Right renal pelvis (tissue), 4 donors: ENCODE measurements at places on chromosomes 7 and 10. TPM values are rescaled to one million over a fixed set of nuclear protein-coding genes. Genes with fewer than 3 reads are reported as not detected.

GRCh38 chr10:29881336-29881771 lies 178.0 kb downstream of the JCAD start:
- DNase-seq: no peak

GRCh38 chr7:47354831-47355541 lies 226.9 kb downstream of the TNS3 start:
- no peak for DNase-seq

- DNase-seq: no peak
Observed at GRCh38 chr10:128062881-128063563, 63.2 kb downstream of the MKI67 start.

DNA sequence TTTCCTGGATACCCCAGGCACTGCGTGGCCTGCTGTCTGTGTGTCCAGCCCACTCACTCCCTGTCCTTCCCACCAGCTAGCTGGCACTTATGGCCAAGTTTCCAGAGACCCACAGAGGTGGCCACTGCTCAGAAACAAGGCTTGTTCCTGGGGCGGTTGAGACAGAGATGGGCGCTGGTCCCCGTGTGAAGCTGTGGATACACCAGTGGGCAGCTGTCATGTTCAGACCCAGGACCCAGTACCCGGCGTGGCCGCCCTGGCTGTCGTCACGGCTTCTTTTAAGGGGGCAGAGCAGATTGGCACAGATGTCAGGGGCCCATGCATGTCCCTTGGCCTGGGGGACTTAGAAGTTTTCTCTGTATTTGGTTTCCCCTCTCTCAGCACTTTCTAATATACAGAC lies 36.3 kb downstream of the FOXL3 start:
- DNase-seq: no peak

GRCh38 chr10:89916468-89917215 lies 215.3 kb downstream of the KIF20B start:
- DNase-seq: no peak

DNA sequence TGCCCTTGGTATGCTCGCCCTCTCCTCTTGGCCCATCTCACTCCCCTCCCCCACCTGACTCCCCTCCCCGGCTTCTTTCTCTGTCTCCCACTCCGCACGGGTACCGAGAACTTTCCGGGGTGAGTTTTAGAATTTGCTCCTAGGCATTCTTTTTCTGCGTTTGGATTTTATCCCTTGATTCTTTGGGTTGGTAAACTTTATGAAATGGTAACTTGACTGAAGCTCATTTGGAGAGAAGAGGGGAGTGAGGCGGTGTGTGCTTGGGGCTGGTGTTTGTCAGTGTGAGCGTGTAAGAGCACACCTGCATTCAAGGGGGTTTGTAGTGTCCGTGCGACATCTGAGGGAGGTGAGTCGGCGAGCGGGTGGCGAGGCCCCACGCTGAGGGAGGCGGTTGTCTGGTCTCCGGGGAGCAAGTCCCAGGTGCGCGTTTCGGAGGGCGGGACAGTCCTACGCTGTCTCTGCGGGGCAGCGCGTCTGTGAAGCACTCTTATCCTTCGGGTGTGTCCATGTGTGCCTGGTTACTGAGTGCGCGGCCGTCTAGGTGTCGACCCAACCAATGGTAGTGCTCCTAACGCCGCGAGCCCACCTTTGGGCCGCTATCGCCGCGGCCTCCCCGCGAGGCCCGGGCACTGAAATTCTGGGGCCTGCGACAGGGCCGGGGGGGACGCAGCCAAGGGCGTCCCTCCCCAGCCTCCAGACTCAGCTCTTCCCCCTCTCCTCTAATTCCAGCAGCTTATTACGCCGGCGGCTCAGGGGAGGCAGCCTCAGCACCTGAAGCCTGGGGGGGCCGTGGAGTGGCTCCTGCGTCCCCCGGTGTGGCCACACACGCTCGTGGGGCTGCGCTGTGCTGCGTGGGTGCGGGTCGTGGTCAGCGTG lies 2.6 kb upstream of the ZNF503 start:
- peak; percentile 57 for DNase-seq

- no peak for DNase-seq
Observed at GRCh38 chr10:84302223-84302622, 26.2 kb upstream of the CCSER2 start.

GRCh38 chr10:124551755-124552154 lies 90.1 kb downstream of the LHPP start:
- DNase-seq: no peak

- no peak for DNase-seq
Observed at GRCh38 chr10:78578929-78579328, 489.8 kb upstream of the ZMIZ1 start.

DNA sequence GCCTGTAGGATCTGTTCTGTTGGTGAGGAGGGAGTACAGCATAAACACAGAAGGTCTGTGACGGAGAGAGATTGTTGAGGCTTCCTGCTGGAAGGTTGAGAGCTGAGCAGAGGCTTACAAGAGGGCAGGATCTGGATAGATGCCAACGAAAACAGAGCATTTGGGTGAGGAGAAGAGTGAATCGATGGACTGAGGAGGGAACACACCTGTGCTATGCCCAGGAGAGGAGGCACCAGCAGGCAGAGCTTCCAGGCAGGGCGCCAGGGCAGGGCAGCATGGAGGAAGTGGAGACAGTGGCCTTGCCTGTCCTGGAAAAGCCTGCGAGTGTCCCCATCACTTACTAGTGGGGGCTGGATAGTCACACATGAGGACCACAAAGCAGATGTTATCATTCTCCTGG lies 282.9 kb downstream of the PAXIP1 start:
- no peak for DNase-seq

GRCh38 chr7:130223646-130224045 lies 16.0 kb downstream of the SSMEM1 start:
- DNase-seq: no peak

- DNase-seq: no peak
Observed at GRCh38 chr7:154675560-154675959, 327.4 kb downstream of the PAXIP1 start.

- DNase-seq: no peak
Observed at GRCh38 chr7:22733761-22734160, 6.8 kb downstream of the IL6 start.

DNA sequence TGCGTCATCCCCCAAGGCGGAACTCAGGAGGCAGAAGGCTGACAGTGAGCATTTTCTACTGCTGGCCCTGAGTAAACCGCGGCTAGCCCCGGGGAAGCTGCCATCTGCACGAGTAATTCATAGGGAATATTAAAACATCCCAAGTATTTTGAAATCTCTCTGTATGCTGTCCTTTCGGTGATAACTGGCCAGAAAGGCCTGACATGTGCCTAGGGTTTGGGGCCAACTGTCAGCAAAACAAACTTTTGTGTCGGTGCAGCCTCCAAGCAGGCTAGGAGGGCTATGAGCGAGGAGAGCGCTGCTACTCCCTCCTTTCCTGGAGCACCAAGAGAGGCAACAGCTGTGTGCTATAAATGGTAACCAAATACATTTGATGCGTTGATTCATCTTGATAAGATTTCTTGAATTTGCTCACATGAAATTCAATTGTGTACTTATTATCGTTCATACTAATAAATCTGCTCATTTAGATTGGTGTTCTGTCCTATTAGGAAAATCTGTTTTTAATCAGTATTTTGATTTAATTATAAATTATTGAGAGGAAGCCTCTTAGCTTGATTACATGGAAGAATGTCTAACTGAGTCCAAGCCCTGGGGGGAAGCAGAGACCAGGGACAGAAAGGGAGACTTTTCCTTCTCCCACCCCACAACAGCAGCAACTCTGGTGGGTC lies 124.4 kb upstream of the NPS start:
- DNase-seq: no peak

DNA sequence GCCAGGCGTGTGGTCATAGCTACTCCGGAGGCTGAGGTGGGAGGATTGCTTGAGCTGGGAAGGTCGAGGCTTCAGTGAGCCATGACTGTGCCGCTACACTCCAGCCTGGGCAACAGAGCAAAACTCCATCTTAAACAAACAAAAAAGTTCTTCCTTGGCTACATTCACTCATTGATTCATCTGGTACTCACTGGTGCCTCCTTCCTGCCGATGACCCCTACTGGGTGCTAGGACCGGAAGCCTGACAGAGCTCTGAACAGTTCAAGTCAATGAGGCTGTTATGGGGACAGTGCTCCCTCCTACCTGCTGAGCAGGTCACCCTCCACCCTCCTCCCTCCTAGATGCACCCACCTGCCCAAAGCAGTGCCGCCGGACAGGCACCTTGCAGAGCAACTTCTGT lies 4.9 kb downstream of the PCOLCE start:
- DNase-seq: no peak

DNA sequence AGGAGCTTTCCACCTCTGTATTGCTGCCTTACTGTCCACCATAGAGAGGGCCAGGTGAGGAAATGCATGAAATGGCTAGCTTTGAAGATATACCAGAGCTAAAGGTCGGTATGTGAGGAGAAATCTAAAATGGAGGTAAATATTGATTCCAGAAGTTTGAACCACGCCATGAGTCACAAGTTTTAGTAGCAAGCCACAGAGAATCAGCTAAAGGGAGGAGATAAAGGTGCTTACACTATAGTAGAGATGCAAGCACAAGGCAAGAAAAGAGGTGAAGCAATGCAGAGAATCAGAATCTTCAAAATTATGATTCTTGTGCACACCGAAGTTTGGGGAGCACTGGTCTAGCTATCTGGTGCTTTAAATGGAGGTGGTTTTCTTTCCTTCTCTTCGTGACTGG lies 3.0 kb upstream of the GSAP start:
- no peak for DNase-seq

DNA sequence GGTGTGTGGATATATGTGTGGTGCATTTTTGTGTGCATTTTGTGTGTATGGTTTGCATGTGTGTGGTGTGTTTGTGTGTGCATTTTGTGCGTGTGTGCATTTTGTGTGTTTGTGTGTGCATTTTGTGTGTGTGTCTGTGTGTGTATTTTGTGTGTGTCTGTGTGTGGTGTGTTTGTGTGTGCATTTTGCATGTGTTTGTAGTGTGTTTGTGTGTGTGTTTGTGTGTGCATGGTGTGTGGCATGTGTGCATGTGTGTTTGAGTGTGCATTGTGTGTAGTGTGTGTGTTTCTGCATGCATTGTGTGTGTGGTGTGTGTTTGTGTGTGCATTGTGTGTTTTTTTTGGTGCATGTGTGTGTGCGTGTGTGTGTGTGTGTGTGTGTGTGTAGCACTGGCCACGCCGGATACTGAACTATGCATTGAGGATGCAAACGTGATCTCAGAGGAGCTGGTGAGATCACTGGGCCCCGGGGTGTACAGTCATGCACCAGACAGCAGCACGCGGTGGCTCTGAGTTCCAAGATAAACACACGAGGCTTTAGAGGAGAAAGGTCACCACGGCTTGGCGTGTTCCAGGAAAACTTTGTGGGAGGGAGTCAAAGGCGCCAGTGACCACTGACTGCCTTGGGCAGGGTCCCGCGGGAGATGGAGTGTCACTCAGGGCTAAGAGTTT lies 106.6 kb upstream of the SHH start:
- no peak for DNase-seq

GRCh38 chr10:75654171-75654771 lies 222.8 kb downstream of the LRMDA start:
- DNase-seq: no peak

GRCh38 chr7:10075866-10076265 lies 897.8 kb upstream of the PHF14 start:
- DNase-seq: no peak

- no peak for DNase-seq
Observed at GRCh38 chr10:17216901-17217395, 11.1 kb upstream of the VIM start.

- no peak for DNase-seq
Observed at GRCh38 chr7:66529883-66530610, 98.6 kb upstream of the KCTD7 start.

DNA sequence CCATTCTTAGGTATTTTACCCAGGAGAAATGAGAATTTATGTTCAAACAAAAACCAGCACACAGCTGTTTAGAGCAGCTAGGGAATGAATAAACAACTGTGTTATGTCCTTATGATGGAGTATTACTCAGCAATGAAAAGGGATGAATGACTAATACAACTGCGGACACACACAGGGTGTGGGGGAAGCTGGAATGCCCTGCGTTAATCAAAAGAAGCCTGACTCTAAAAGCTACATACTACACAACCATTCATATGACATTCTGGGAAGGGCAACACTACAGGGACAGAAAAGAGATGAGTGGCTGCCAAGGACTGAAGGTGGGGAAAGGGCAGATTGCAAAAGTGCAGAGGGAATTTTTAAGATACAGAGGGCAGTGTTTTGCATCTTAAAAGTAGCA lies 64.0 kb downstream of the DLG5 start:
- DNase-seq: no peak

GRCh38 chr7:94972296-94972695 lies 64.9 kb downstream of the PPP1R9A start:
- no peak for DNase-seq

DNA sequence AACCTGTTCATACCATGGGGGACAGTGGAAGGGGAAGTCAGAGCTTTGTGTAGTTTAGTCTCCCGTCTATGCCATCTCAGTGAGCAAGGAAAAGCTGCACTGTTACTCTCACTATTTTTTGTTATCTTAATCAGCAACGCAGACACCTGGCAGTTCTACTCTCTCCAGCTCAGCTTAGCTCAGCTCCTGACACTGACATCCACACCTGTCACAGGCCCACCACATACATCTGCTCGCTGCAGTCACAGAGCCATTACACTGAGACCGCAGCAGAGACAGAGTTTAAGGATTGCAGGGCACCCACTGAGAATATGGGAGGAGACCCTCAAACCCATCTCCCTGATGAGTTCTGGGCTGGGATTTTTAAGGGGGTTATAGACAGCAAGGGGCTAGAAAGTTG lies 257.3 kb upstream of the AKR1E2 start:
- no peak for DNase-seq

DNA sequence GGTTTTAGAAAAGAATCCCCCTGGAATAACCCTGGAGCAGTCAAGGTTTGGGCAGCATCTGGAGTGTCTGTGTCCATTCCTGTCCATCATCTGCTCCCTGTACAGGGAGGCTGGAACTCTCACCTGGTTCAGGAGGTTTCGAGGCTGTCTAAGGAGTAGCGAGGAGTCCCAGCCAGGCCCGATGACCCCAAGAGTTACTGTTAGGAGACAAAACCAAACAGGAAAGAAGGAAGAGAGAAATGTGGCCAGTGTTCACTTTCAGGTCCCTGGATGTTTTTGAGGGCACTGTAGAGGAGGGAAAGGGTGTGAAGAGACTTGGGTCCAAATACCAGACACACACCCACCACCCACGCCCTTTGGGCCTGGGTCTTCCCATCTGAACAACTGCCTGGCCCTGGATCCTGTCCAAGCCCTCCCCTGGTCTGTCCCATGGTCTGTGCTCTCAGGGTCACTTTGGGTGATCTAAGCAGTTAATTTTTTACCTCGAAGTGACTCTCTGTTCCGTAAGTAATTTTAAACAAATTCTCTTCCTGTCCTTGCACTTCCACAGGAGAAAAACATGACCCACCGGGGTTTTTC lies 117.1 kb downstream of the ZMIZ1 start:
- DNase-seq: no peak

The CACNB2 gene
- 3.0 TPM for polyA plus RNA-seq

The DUSP5 gene
- 12.4 TPM for polyA plus RNA-seq

The OR6B1 gene
- polyA plus RNA-seq: not detected

The MBL2 gene
- not detected for polyA plus RNA-seq

The ABCC2 gene
- 11.4 TPM for polyA plus RNA-seq

The CLIP2 gene
- 26.0 TPM for polyA plus RNA-seq

The RARRES2 gene
- polyA plus RNA-seq: 77.7 TPM

The UNCX gene
- 11.6 TPM for polyA plus RNA-seq

The ANKRD61 gene
- 1.4 TPM for polyA plus RNA-seq

The THNSL1 gene
- 18.4 TPM for polyA plus RNA-seq

The FAM25C gene
- not detected for polyA plus RNA-seq

The ADIRF gene
- polyA plus RNA-seq: 12.7 TPM

The ITPRID1 gene
- not detected for polyA plus RNA-seq
